ENCODE measurements at places on chromosomes 3 and 15.

GRCh38 chr15:78018946-78019644, 58.4 kb downstream of the TBC1D2B start:
- peak; percentile 31 for DNase-seq

DNA sequence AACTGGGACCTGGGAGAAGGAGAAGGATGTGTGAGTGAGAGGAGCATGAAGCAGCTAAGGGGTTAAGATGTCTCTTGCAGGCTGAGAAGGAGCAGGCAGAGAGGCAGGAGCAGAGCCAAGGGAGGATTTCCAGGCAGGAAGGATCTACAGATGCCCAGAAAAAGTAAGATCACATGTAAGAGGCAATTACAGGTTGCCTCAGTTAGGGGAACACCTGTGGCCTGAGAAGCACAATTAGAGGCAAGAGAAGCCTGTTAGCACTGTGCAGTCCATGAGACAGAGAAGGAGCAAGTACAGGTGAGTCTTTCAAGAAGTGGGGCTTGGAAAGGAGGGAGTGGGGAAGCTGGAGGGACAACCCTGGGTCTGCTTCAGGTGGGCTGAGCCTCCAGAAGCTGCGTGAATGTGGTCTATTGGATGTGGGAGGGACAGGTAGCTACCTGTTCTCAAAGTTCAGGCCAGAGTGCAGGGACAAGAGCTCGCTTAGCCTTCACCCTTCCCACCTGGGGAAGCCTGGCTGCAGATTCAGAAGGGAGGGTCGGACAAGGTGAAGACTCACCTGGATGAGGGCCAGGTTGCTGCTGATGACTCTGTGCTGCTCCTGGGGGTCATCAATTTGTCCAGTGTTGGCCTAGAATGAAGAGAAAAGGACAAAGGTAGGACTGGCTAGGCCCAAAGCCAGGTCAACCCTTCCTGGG, 50.7 kb downstream of the SLC41A3 start:
- no peak for DNase-seq

DNA sequence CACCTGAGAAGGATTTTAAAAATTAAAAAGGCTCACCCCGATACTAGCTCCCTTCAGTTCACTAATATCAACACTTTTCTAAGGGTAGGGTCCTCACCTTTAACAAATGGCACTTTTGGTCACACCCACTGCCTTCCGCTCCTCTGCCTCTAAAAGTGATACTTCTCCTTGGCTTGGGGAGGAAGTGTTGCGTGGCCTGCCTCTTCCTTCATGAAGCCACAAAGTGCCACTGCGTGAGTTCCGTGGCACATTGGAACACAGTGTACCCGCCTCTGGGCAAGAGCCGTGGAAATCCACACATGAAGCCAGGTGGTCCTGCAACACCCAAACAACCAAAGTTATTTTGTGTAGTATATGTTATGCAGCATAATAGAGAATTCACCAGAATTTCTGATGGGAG, 3.9 kb downstream of the B4GALT4 start:
- DNase-seq = peak; percentile 40

- DNase-seq = no peak
These were observed 52.1 kb upstream of the WDR72 start for GRCh38 chr15:53811530-53811929.

DNA sequence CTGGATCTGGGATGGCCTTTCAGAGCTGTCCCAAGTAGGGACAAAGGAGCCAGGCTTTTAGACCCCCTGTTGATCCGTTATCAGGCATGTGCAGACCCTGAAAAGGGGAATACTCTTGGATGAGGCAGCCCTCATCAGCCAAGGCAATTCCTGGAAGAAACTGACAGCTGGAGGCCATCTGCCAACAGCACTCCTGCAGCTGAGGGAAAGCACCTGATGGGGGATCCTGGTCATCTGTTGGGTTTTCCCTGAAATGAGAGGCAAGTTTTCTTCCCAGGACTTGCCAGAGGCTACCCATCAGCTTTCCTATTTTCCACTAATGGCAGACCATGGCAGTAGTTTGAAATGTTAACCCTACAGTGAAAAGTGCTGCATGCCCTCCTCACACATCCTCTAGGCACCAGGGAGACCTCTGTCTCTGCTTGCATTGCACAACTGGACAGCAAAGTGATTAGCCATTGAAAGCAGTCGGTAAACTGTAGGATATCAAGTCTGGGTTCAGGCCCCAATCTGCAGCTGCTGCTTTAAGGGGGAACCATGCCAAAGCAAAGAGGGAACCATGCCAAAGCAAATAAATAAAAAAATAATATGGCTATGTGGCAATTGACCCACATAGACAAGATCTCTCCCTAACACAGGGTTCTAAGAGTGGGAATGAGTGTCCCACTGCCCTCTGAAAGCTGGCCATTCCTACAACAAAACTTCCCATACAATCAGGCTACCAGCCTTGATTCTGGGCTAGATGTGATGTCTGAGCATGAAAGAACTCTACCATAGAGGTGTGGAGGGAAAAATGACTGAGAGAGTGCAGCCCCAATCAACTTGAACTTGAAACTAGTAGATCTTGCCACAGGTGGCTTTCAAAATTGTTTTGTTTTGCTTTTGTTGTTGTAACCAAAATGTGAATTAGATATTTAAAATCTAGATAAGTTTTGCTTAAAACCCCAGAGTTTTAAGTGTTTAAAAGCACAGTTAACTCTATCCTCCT, 232.0 kb upstream of the STT3B start:
- no peak for DNase-seq

DNA sequence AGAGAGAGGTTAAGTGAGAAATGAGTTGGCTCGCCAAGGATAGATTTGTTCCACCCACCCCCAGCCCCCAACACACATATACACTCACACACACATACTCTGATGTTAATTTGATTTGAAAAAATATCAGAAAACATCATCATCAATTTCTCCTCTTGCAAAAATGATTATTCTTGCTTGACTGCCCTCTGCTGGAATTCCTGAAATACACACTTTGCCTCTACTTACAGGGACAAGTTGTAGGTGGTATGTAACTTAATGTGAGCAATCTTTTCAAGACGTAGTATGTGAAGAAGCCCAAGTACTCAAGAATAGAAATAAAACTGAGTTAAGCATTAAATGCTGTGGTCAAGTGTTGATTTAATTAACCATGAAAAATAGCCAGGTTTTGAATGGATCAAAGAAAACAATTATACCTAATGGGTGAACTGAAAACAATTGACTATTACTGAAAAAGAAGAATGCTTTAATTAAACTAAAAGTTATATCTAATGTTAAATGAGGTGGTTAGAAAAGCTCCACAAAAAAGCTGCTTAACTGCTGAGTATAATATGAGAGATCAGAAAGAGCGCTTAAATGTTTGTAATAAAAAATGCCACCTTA, 46.6 kb upstream of the MDFIC2 start:
- no peak for DNase-seq

DNA sequence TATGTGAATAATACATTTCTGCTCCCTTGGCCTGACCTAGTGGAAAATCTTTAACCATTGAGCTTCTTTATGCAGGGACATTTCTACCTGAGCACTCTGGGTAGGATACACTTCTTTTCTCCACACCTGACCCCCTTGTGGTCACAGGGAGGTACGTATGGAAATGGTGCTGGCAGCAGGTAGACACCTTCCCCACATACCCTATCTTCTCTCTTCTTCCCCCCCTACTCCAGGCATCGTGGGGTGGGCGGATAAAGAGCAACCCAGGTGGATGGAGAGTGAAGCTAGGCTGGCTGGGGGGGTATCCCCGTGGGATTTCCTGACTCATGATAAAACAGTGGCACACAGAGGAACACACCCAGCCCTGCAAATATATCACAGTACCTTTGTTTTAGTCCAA, 312.1 kb downstream of the ARRDC4 start:
- DNase-seq = no peak
